Endothelial cell of umbilical vein (primary cell): ENCODE measurements at places on chromosomes 7 and 10.

- H3K4me3 ChIP-seq: no peak overlapping the region
- H3K4me1 ChIP-seq: no peaks in the 10 kb centered on the region
- no peaks in the 10 kb centered on the region for H3K36me3 ChIP-seq
- DNase-seq: no peak
These were observed 52.0 kb downstream of the STK32C start for GRCh38 chr10:132255489-132256344.

DNA sequence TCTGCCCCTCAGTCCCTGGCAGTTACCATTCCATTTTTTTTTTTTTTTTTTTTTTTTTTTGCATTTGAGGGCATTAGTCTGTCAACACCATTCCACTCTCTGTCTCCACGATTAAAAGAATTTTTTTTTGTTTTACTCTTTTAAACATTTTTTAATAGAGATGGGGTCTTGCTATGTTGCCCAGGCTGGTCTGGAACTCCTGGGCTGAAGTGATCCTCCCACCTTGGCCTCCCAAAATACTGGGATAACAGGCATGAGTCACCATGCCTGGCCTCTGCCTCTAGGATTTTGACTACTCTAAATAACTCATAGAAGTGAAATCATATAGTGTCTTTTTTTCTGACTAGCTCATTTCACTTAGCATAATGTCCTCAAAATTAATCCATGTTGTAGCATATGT is 16.5 kb upstream of the CLDN3 start:
- no peak overlapping the region for H3K27ac ChIP-seq
- no peak overlapping the region for H3K4me3 ChIP-seq

- H3K27me3 ChIP-seq: no peaks in the 10 kb centered on the region
- H3K4me3 ChIP-seq: no peak overlapping the region
- no peaks in the 10 kb centered on the region for H3K36me3 ChIP-seq
These were observed 271.9 kb downstream of the PLXDC2 start for GRCh38 chr10:20088061-20088701.

DNA sequence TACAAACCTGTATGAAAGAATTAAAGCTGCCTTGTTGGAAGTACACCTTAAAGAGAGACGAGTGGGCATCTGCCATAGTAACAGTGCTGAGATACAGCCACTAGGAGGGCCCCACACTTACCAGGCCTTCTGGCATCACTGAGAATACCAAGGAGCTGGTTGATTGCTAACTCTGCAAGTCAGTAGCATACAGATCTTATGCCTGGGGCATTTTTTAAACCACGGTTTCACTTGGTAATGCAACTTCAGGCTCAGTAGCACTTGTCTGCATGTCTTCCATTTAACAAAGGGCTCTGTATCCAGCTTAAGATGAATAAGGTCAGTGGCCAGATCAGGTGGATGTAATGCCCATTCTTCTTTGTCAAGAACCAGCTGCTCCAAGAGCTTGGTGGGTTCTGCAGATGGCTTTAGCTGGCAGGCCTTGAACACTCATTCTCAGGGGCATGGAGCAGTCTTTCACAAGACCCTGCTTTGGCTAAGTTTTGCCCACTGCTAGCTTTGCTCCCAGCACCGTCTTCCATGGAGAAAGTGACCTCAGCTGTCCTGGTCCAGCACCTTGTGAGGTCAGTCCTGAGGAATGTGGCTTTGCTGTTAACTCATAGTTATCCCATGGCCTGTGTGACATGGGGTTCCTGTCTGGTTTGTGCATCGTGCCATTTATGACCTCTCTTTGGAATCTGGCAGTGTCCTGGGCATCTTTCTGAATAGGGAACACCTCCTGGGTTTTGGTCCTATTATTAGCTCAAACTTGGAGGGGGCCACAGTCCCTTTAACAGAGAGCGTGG is 68.1 kb downstream of the BMPER start:
- H3K4me1 ChIP-seq: no peaks in the 10 kb centered on the region
- no peak overlapping the region for H3K4me3 ChIP-seq
- H3K36me3 ChIP-seq: no peaks in the 10 kb centered on the region
- DNase-seq: no peak
- no peak overlapping the region for H3K27ac ChIP-seq

DNA sequence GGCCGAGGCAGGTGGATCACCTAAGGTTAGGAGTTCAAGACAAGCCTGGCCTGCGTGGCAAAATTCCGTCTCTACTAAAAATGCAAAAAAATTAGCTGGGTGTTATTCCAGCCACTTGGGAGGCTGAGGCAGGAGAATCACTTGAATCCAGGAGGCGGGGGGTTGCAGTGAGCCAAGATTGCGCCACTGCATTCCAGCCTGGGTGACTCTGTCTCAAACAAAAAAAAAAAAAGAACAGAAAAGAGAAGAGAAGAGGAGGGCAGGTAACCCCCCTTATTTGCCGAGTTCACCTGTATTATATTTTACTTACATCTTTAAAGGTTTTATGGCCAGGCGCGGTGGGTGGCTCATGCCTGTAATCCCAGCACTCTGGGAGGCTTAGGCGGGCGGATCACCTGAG is 91.7 kb downstream of the RNF216 start:
- no peak overlapping the region for H3K4me3 ChIP-seq
- no peak for DNase-seq
- peaks cover 34% of the 10 kb centered on the region for H3K4me1 ChIP-seq
- H3K27me3 ChIP-seq: no peaks in the 10 kb centered on the region
- no peak overlapping the region for H3K27ac ChIP-seq

- H3K27ac ChIP-seq: peak overlapping the region; percentile 86
- H3K4me1 ChIP-seq: peaks cover 25% of the 10 kb centered on the region
- H3K36me3 ChIP-seq: no peaks in the 10 kb centered on the region
These were observed 371.9 kb downstream of the BMPER start for GRCh38 chr7:34277016-34277802.

GRCh38 chr10:131090761-131091661 is 220.5 kb downstream of the TCERG1L start:
- no peaks in the 10 kb centered on the region for H3K36me3 ChIP-seq
- H3K4me1 ChIP-seq: no peaks in the 10 kb centered on the region
- H3K4me3 ChIP-seq: no peak overlapping the region
- no peaks in the 10 kb centered on the region for H3K27me3 ChIP-seq
- no peak overlapping the region for H3K27ac ChIP-seq
- DNase-seq: no peak

GRCh38 chr7:132270517-132270916 is 305.8 kb downstream of the PLXNA4 start:
- H3K27me3 ChIP-seq: no peaks in the 10 kb centered on the region
- no peaks in the 10 kb centered on the region for H3K36me3 ChIP-seq
- H3K4me1 ChIP-seq: no peaks in the 10 kb centered on the region
- peak; percentile 28 for DNase-seq
- H3K27ac ChIP-seq: no peak overlapping the region
- H3K4me3 ChIP-seq: no peak overlapping the region

GRCh38 chr10:47389619-47390018 is 5.5 kb upstream of the ZNF488 start:
- no peaks in the 10 kb centered on the region for H3K4me1 ChIP-seq
- no peaks in the 10 kb centered on the region for H3K36me3 ChIP-seq
- no peak overlapping the region for H3K27ac ChIP-seq
- no peak for DNase-seq

DNA sequence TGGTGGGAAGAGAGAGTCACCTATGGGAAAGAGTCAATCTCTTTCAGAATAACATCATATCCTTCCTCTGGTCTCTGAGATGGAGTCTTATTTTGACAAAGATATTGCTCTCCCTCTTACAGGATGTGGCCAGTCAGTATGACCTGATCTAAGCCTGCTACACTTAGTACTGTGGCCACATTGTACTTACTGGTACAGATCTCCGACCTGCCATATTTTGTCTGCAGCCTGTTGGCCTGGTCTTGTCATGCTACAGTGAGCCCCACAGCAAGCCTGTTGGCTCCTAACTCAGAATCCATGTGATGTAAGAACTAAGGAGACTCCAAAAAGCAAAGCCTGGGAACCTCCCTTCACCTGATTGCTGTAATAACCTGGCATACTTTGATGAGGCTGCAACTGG is 377.8 kb downstream of the SFMBT2 start:
- H3K4me3 ChIP-seq: no peak overlapping the region
- H3K36me3 ChIP-seq: no peaks in the 10 kb centered on the region
- no peaks in the 10 kb centered on the region for H3K27me3 ChIP-seq
- H3K27ac ChIP-seq: no peak overlapping the region
- no peaks in the 10 kb centered on the region for H3K4me1 ChIP-seq

- no peak for DNase-seq
- no peak overlapping the region for H3K27ac ChIP-seq
- H3K36me3 ChIP-seq: no peaks in the 10 kb centered on the region
- no peak overlapping the region for H3K4me3 ChIP-seq
These were observed 15.2 kb downstream of the SOSTDC1 start for GRCh38 chr7:16450366-16450765.
